Hepatic stellate cell (primary cell): ENCODE measurements at places on chromosomes 4 and X.

DNA sequence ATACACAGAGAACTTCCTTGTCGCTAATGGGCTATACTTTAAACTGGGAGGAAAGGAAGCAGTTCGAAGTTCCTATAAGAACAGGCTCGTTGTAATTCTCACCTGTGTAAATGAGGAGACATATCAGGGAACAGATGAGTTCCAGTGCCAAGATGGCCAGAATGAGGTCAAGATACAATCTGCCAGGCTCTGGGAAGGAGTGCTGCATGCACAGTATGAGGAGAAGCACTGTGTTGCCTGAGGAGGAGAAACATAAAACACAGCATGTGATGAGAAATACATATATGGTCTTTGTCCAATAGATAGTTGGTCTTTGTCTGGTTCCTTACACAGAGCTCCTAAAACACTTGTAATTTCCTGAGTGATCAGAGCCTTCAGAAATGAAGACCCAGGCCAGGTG, 24.3 kb downstream of the TMEM192 start:
- no peak for DNase-seq

DNA sequence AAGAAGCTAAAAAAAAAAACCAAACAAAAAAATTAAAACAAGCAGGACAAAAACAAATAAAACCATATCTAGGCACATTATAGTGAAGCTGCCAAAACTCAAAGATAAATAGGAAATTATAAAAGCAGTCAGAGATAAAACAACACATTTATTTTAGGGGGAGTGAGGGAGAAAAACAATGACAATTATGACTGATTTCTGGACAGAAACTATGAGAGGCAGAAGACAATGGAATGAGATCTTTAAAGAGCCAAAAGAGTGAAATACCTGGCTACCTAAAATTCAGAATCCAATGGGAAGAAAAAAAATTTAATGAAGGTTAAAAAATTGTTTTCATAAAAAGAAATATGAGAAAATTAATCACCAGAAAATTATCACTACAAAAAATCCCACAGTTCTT, 33.4 kb downstream of the C4orf50 start:
- DNase-seq, result no peak

DNA sequence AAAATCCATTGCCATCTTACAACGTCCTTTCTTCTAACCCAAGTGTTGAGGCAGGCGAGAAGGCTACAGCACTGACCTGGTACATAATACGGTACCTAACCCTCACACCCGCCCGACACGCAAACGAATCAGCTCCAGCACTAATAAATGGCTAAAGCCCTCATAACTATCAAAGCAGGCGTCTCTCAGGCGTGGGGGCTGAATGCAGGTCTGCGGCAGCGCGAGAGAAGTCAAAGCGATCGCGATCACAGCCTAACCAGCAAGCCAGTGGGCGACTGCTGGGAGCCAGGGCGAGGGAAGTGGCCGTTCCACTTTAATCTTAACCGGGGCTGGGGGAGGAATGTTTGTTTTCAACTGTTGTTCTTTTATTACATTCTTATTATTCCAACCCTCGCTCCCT, 1.5 kb downstream of the CDX4 start:
- no peak for DNase-seq

DNA sequence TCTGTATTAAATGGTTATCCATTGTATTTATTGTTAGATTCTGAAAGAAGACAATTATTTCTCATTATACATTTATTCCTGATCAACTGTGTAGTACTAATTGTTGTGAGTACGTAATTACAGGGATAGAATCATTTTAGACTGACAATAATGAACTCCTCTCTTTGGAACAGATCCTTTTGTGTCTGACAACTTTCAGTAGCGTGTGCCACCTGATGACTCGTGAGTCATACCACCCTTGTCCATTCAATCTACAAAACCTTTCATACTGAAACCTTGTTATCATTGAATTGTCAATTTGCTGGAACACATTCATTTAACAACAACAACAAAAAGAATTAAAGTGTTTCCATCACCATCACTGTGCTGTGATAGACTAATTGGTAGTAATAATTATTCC, 602.7 kb upstream of the PCDH7 start:
- DNase-seq, result no peak

- DNase-seq, result no peak
Observed at GRCh38 chr4:10666616-10667015, 18.0 kb downstream of the CLNK start.

GRCh38 chr4:4677556-4678522, 136.0 kb upstream of the STX18 start:
- no peak for DNase-seq

GRCh38 chrX:124010157-124010556, 48.7 kb downstream of the STAG2 start:
- no peak for DNase-seq

DNA sequence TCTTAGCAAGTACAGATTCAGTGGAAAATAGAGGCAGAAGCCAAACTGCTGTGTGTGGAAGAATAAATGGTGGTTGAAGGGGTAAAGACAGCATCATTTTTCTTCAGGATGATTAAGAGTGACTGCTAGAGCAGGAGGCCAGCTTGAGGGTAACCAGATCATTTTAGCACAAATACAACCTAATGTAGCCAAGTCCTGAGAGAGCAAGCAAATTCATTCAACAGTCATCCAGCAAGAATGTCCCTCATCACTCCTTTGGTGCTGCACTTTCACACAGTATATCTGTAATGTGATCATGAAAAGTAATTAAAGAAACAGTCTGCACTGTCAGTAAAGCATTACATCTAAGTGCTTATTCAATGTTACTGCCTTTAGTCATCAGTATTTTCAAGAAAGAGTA, 44.8 kb downstream of the NPFFR2 start:
- DNase-seq, result no peak

GRCh38 chr4:118278473-118279274, 74.1 kb downstream of the PRSS12 start:
- DNase-seq, result peak; percentile 86

DNA sequence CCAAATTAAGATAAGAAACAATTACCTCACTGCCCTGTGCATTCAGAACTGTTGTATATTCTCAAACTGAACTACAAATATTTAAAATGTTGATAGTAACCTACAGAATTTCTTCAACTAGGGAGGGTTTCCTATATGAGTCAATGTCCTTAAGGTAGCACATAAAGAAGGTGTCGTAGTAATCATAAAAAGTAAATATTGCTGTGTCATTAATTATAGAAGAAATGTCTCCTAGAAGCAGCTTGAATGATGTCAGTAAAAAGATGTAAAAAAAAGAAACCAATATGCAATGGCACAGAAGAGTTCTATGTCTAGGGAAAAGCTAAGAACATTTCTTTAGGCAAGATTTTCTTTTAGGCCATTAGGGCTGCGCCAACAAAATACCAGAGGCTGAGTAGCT, 559.6 kb upstream of the EPHA5 start:
- DNase-seq, result no peak

DNA sequence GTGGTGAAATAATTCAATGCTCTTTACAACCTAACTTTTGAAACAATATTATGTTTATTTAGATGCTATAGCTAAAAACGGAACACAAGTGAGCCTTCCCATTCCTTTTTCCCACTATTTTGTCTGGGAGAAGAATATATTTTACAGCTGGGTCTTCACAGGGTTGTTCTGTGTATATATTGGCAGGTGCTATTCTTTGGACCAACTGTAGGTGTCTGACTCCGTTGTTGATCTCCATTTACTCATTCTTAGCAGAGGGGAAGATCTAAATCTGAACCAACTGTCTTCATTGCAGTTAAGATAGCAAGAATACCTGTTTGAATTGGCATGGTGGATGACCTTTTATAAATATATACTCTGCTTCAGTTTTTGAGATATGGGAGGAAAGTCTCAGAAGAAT, 257.4 kb downstream of the CFAP299 start:
- DNase-seq, result no peak

GRCh38 chr4:76895619-76896018, 2.3 kb downstream of the SOWAHB start:
- DNase-seq, result no peak

GRCh38 chr4:182513587-182514291, 270.5 kb downstream of the TENM3 start:
- DNase-seq, result no peak

DNA sequence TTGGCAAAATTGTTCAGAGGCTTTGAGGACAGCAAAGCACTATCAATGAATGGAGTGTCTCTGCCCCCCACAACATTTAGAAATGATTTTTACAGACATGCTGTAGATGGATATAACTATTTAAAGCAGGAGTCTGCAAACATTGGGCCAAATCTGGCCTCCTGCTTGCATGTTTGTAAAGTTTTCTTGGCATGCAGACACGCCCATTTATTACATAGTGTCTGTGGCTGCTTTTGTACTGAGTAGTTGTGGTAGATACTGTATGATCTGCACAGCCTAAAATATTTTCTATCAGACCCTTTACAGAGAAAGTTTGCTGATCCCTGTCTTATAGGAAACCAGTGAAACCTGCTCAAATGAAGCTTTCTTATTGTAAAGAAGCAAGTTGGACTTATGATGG, 45.5 kb upstream of the PHEX start:
- no peak for DNase-seq

DNA sequence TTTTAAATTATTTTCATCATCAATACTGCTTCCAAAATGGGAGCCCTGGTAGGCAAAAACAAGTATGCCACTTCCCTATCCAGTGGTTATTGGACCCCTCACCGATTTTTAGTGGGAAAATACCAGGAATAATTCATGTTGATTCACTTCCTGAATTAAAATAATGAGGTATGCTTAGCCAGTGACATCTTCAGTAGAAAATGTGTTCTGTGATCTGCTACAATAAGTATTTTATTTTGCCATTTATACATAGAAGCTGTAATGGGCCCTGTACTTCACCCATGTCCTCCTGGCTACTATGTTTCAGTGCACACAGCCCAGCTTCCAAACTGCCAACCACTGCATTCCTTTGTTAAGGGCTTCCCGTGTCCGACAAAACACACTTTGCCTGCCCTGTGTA, 41.0 kb upstream of the KLHL34 start:
- DNase-seq, result no peak

DNA sequence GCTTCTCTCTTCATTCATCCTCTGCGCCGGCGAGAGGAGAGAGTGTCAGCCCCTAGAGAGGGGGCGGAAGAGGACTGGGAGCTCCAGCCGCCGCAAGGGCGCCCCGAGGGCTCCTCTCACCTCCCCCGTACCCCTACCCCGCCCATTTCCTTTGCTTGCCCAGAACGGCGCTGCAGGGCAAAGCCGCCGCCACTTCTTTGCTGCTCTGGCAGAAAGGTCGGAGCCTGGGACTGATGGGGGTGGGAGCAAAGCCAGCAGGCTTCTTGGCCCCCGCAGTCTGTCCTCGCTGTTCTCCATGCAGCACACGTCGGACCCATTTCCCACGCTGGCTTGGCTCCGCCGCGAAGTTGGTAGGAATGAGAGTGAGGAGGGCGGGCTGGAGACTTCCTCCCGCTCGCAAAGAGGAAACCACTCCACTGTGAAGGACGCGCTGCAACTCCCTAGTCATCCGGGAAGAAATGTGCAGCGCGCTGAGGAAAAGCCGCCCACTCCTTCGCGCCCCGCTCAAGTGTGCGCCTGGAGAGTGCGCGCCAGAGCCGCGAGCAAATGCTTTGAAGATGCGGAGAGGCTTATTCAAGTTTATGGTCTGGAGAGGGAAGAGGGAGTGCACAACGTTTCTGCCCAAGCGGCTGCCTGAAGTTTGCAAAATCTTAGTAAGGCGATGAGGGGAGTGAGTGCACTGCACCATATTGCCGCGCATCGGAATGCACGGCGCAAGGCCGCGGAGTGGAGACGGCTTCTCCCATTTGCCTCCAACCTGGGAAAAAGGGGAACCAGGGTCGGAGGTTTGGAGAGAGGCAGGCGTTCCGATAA, 2.8 kb upstream of the PCDH7 start:
- peak; percentile 70 for DNase-seq

- DNase-seq, result no peak
Observed at GRCh38 chr4:173415885-173416653, 17.2 kb upstream of the SCRG1 start.

GRCh38 chrX:105114554-105115130, 105.9 kb downstream of the TEX13A start:
- no peak for DNase-seq

DNA sequence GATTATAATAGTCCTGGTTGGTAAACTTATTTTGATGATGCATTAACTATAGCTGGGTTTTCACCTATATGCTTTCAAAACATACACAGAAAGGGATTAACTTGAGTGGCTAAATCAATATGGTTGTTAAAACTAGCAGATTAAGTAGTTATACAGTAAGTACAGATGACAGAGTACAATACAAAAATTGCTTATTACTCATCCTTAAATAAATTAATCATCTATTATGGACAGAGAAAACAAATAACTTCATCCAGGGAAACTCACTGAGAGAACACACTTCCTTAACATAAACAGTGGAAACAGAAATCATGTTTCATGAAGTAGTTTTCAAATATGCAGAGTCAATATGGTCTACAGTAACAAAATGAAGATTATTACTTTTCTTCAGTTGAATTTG, 133.4 kb downstream of the AREG start:
- no peak for DNase-seq

DNA sequence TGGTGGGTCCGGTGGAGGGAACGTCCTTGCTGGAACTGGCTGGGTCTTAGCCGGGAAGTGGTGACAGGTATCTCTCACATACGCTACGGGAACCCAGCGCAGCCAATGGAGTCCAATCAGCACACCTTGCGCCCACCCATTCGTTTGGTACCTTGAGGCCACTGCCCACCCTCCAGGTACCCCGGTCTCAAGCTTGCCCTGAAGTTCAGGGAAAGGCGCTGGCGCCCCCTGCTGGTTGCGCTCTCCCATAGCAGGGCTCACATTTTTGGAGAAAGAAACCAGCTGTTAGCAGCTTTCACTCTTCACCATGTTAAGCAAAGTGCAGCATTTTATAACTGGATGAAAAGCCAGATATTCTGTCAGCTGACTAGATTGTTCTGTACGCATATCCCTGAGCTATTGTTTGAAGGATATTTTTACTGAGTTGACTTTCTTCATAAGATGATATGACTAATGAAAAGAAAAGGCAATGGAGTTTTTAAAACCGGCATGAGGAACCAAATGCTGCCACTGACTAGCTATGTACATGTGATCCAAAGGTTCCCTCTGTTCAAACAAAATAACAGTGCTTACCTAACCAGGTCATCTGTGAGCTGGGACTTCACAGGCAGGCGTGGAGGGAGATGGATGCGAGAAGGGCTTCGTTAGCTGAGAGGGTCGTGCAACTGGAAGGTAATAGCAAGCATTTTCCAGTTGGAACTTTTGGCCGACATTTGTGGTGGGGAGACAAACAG, 43.7 kb downstream of the OTOP1 start:
- peak; percentile 6 for DNase-seq

- DNase-seq, result no peak
Observed at GRCh38 chr4:20422398-20422797, 170.7 kb downstream of the SLIT2 start.

DNA sequence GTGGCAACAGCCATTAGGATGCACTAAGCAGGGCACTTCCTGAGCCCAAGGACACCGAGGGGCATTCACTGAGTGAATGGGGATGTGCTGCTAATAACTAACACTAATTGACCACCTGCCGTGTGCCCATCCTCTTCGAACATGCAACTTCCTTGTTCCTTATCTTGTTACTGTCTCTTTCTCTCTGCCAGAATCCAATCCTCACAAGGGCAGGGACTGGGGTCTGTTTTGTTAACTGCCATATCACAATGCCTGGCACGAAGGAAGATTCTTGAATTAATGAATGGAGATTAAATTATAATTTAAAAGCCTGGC, 1.3 kb downstream of the ERAS start:
- DNase-seq, result no peak

- DNase-seq, result no peak
Observed at GRCh38 chr4:105389167-105389566, 84.7 kb downstream of the PPA2 start.

GRCh38 chr4:164095313-164096110, 601.0 kb downstream of the TMA16 start:
- DNase-seq, result no peak
